Stimulated activated CD4-positive, alpha-beta T cell treated with anti-CD3 and anti-CD28 coated beads, Interleukin-1b, Interleukin-23, amount 100 ng/mL, for 24 hours (primary cell): ENCODE measurements at places on chromosomes 7 and 10.

DNA sequence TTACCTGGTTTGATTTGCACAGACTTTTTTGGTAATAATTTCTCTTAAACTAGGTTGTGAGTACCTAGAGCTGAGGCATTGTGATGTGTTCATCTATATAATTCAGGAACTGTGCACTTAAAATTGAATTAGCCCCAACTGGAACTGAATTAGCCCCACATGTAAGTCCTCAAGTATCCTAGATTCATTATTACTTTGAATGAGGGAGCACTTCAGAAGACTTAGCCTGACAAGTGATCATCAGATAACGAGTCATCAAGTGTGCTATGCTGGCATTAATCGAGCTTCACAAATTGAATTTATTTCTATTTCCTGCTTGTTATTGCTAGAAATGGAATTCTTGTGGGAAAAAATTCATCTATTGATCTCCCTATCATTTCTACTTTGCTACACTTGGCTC, 323.4 kb upstream of the SEMA3D start:
- DNase-seq = no peak

DNA sequence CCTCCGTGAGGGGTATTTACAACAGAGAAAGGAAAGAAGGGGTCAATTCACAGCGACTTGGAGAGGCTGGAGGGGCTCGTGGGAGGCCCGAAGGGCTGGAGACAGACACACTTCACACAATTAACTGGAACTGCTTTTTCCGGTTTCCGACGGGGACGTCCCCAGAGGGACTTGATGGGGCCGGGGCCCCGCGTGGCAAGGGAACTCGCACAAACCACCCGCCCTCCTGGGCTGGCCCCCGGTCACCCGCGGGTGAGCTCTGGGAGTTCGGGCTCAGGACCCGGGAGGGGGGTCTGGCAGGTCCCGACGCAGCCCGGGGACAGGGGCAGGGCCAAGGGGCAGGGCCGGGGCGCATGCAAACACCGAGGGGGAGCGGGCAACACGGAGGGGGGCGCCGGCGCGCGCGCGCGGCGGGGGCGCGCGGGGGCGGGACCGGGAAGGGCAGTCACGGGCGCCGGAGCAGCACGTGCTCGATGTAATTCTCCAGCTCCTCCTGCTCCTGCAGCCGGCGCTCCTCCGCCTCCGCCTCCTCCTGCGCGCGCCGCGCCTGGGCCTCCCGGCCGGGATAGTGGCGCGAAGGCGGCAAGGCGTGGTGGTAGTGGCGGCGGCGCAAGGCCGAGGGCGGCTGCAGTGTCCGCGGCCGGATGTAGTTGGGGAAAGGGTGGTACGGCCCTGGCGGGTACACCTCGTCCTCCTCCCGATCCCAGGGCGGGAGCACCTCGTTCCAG, 2.7 kb downstream of the VGF start:
- no peak for DNase-seq

- DNase-seq = no peak
Measured at GRCh38 chr7:128236924-128237586, 4.0 kb upstream of the LEP start.

GRCh38 chr7:150363370-150363769, 5.3 kb upstream of the REPIN1 start:
- DNase-seq = no peak

GRCh38 chr7:138499340-138499739, 39.3 kb downstream of the TRIM24 start:
- DNase-seq = no peak

DNA sequence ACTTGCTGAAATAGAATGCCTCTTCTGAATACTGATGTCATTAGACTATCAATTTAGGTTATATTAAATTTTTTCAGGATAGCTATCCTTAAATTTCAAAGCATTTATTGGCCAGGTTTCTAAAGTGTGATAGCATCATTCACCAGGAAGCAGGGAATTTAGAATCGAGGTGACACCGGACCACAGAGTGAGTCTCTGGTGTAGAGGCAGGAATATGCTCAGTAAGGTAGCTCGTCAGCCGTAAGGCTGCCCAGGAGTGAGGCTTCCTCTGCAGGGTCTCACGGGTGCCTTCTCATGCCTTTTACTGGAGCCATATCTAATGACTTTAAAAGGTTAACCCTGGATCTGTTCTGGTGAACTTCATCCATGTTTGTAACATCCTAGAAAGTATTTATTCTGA, 170.8 kb upstream of the KLF14 start:
- no peak for DNase-seq

DNA sequence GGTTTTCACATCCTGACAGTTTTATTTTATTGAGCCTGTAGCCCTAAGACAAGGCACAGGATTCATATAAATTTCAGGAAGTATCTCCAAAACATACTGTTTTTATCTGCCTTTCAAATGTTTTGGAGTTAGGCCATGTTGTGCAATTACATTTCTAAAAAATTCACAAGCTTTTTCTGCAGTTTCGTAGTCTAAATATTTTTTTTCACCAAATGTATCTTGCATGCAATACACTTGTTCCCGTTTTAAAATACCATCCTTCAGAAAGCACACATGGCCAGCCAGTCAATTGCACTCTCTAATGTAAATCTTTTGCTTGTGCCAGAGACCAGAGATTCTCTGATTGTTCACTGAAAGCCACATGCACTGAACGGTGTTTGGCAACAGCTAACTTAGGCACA, 161.5 kb upstream of the PRKCQ start:
- no peak for DNase-seq

- no peak for DNase-seq
Measured at GRCh38 chr7:69962186-69963065, 364.2 kb downstream of the AUTS2 start.

GRCh38 chr7:23490357-23491135, 20.3 kb upstream of the IGF2BP3 start:
- DNase-seq = no peak

- DNase-seq = no peak
Measured at GRCh38 chr10:113336549-113337130, 216.2 kb upstream of the HABP2 start.

DNA sequence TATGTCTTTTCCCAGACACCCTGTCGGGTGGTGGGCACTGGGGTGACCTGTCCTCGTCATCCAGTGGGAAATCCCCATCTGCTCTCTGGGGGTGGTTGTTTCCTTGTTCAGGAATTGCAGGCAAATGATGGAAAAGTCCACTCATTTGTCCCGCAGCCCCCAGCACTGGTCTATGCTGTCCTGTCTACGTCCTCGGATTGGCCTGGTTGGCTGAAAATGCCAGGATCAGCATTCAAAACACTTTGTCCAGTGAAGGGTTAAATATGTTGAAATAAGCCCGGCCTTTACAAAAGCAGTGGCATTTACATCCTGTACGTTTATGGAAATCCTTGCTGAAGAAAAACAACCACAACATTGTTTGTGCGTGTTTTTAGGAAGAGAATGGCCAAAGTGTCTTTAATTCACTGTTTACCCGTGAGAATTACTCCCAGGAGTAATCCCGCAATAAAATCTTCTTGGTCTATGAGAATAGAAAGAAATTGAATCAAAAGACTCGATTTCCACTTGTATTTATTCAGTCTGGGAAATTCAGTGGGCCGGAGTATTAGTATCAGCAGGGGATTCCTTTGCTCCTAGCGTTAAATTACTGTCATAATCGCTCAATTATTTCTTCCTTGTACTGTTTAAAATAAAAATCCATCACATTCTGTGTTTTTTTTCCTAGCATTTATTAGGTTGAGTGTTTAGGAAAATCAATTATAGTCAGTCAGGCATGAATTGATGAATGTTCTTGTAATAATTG, 116.8 kb upstream of the SH2B2 start:
- DNase-seq = no peak

DNA sequence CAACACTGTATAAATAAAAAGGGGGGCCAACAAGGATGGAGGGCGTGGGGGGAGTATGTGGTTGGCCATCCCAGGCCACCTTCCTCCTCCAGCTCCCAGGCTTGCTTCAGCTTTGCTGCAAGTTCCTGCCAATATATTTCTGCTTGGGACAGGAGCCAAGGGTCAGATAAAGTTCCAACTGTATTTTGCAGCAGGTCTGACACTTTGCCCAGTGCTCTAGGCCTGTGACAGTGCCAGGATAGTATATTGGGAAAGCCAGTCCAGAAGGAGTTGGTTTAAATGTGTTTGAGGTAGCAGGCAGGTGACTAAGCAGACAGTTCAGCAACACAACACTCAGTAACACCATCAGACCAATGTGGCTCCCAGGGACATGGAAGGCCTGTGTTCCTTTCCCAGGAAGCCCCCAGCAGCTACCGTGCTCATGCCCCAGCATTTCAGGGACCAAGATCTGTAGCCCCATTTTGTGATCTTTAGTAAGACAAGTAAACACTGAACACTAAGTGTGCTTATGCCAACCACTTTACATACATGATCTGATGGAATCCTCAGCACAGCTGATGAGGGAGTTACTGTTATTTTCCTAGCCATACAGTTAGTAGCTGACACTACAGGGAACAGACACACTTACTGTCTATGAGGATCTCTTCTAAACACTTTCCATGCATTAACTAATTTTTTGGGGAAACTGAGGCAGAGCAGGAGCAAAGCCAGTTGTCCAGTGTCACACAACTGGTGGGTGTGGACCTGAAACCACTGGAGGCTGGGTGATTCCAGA, 38.9 kb downstream of the DNAJB12 start:
- DNase-seq = no peak

- no peak for DNase-seq
Measured at GRCh38 chr10:63554657-63555056, 33.5 kb downstream of the REEP3 start.

DNA sequence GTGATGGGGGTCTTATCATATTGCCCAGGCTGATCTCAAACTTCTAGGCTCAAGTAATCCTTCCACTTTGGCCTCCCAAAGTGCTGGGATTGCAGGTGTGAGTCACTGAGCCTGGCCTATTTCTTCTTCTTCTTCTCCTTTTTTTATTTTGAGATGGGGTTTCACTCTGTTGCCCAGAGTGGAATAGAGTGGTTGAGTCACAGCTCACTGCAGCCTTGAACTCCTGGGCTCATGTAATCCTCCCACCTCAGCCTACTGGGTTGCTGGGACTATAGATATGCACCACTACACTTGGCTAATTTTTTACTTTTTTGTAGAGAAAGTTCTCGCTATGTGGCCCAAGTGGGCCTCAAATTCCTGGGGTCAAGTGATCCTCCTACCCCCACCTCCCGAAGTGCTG, 124.3 kb downstream of the SKIDA1 start:
- no peak for DNase-seq

- no peak for DNase-seq
Measured at GRCh38 chr10:7458556-7458955, 47.7 kb upstream of the SFMBT2 start.

DNA sequence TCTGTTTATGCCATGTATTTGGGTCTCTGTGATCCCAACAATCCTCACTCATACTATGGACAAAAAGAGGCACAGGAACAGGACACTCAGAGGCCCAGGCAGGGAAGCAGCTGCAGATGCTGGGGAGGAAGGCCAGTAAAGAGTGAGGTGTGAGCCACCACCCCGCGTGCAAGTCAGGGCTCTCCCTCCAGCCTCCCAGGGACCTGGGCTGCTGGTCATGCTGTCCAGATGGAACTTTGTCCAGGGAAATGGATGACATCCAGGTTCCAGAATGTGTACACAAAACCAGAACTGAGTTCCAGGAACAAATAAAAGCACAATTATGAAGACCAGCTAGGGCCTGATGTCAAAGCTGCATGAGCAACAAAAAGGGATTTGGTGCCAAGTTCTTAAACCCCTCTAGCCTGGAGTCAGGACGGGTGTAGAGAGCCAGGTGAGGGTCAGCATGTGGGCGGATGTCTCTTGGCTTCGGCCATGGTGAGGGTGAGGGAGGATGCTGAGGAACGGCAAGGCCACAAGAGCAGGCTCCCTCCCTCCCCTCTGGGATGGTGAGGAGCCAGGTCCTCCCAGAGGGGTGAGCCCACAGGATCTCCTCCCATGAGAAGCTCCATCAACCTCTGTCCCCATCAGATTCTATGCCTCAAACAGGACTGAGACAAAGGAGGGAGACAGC, 739.7 kb downstream of the PARD3 start:
- DNase-seq = no peak

DNA sequence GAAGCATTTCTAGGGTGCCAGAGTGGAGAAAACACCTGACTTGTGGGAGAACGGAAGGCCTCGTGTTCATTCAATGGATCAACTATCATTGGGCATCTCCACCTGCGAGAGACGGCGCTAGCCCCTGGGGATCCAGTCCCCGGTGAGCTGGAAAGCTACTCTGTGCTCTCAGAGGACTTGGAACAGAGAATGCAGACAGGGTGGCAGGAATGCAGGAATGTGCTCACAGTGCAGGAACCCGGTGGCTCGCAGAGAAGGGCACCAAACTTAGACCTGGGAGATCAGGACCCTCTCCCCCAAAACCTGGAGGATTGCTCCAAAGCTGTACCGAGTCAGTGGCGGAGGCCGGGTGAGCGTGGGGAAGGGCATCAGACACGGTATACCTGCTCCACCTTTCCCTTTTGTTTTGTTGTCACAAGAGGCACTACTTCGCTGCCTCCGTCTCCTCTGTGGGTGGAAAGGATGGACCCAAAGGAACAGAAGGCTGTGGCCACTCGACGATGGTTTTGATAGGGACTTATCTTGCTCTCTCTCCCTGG, 569.0 kb upstream of the C7orf33 start:
- no peak for DNase-seq

DNA sequence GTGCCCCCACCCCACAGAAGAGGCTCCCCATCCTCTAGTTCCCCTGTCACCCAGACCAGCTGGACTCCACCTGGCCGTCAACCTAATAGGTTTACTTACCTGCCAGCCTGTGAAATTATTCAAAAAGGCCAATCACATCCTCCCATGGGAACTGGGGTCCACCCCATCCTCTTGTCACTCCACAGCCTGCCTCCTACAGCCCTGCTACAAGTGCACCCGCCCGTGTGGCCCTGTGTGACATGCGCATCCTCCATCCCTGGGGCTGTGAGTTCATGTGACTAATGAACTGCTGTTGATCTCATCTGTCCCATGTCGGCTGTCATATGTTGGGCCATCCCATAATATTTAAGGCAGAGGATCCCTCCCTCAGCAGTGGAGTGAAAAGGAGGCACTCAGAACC, 39.4 kb downstream of the AOC1 start:
- no peak for DNase-seq

GRCh38 chr10:129685271-129685670, 218.2 kb downstream of the MGMT start:
- DNase-seq = no peak

GRCh38 chr7:104971290-104972071, 42.5 kb upstream of the KMT2E start:
- DNase-seq = no peak

GRCh38 chr10:70508912-70509756, 30.6 kb downstream of the PALD1 start:
- DNase-seq = no peak

- DNase-seq = peak; percentile 50
Measured at GRCh38 chr10:3803927-3804741, 19.1 kb upstream of the KLF6 start.

GRCh38 chr10:50613726-50614443, 9.9 kb downstream of the SGMS1 start:
- no peak for DNase-seq

- no peak for DNase-seq
Measured at GRCh38 chr7:4711634-4712033, 29.5 kb downstream of the FOXK1 start.

- DNase-seq = no peak
Measured at GRCh38 chr10:14904316-14904732, 25.7 kb downstream of the SUV39H2 start.

- DNase-seq = no peak
Measured at GRCh38 chr10:34415039-34415438, 400.1 kb downstream of the PARD3 start.
